Pons (tissue), 1 donor: ENCODE measurements at places on chromosomes 12 and 14.

DNA sequence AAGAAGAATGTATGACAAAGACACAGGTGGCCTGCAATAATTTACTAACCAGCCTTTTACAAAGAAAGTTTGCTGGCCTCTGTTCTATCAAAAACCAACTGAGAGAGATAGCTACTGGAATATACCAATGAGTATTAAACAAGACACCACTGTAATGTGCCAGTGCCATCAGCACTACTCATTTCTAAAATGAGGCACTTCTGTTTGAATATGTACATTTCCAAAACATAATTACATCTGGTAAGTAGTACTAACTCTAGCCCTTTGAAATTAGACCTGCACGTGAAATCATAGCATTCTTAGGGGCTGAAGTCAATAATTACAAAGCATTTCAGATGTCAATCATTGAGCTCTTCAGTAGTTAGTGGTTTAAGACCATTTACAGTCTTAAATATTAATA is 6.9 kb upstream of the SYCP3 start:
- no peak for DNase-seq

- no peak for DNase-seq
Observed at GRCh38 chr14:42541535-42542001, 934.9 kb downstream of the LRFN5 start.

GRCh38 chr12:131281016-131281415 is 327.3 kb downstream of the ADGRD1 start:
- DNase-seq, result no peak

GRCh38 chr12:28177461-28177860 is 12.8 kb upstream of the CCDC91 start:
- no peak for DNase-seq

DNA sequence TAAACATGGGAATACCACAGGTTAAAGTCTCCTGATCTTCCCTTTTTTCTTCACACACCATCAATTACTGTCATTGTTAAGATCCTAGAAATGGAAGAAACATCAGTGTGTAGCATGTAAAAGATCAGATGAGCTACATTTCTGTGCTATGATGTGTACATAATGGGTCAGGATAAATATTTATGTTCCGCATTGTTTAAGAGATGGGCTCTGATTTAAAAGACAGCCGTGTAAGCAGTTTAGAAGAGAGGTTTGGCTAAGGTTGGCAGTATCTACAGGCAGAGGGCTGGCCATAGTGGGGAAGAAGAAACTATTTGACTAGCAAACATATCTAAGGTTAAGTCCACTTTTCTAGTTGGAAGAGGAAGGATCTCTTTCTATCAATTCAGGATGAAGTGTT is 49.4 kb downstream of the LRRC9 start:
- DNase-seq, result no peak

GRCh38 chr12:11824736-11825135 is 175.3 kb downstream of the ETV6 start:
- no peak for DNase-seq
